Esophagus mucosa (tissue), 1 donor: ENCODE measurements at places on chromosomes 5 and 9. TPM values are rescaled to one million over a fixed set of nuclear protein-coding genes. Genes with fewer than 3 reads are reported as not detected.
A peak's percentile ranks its signal among the peaks of the same experiment; 100 is the strongest.

DNA sequence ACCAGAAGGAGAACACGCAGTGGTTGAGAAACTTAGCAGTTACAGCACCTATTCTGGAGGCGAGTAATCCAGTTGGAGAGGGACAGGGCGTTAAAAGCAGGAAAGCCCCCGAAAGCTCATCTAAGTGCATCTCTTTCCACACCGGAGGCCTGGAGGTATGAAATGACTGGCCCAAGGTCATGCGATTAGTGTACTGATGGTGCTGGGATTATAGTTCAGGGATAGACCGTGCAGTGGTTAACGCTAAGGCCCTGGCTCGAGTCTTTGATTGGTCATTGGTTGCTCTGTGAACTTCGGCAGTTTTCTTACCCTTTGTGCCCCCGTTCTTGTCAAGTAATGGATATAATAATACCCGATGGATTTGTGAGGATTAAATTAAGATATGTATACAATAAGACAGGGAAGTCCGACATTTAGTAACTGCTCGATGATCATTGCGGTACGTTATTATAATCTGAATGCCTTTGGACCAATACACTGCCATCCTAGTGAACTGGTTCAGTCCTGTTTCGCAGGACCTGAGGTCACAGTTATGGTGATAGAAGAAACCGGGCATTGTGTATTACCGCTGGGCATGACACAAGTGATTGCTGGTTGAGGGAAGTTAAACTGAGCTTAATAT, 960 bp downstream of the CANX start:
- ATAC-seq: peak; percentile 6

SYNPO gene
- 7.8 TPM for total RNA-seq

GRCh38 chr5:81513982-81514381, 120.0 kb upstream of the ACOT12 start:
- ATAC-seq: no peak

SPINK7 gene
- 138 TPM for total RNA-seq

SELENOP gene
- total RNA-seq: 95.9 TPM
